ENCODE measurements at places on chromosomes 11 and 22. TPM values are rescaled to one million over a fixed set of nuclear protein-coding genes. Genes with fewer than 3 reads are reported as not detected.

DNA sequence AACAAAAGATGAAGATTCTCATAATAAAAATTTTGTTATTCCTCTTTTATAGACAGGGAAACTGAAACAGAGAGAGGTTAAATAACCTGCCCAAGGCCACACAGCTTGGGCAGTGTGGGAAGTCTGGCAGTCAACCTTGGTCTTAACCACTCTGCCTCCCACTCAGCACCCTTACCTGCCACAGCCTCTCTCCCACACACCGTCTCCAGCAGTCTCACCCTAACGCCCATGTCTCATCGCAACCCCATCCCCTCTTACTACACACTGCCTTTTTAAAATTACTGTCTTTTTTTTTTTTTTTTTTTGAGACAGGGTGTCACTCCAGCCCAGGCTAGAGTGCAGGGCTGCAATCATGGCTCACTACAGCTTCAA, 25.0 kb downstream of the ARRB1 start:
- DNase-seq: no peak

Gene FEN1
- 22.5 TPM for total RNA-seq

- no peak for DNase-seq
Observed at GRCh38 chr11:82994604-82995230, 77.0 kb downstream of the RAB30 start.

Gene EHF
- 0.23 TPM for total RNA-seq

GRCh38 chr22:29517215-29517908, 36.2 kb downstream of the THOC5 start:
- no peak for DNase-seq

DNA sequence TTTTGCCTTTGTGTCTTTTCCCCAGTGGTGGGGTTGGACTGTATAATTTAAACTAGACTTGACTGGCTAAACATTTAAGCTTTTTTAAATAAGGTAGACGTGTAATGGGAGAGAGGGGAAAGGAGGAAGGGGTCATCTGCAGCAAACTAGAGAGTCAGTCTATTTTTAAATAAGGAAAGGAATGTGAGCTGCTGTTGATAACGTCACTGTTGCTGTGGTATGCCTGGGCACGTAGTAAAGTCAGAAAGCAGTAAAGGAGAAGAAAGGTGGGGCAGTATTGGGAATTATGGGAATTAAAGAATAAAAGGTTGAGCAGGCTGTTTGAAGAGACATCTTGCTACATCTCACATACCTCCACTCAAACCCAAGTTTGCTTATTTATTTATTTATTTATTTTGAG, 80.4 kb upstream of the FSHB start:
- DNase-seq: no peak

GRCh38 chr11:120637131-120637530, 125.6 kb downstream of the GRIK4 start:
- no peak for DNase-seq

- no peak for DNase-seq
Observed at GRCh38 chr11:2612884-2613571, 86.8 kb downstream of the KCNQ1OT1 start.

- DNase-seq: no peak
Observed at GRCh38 chr11:75639762-75640181, 29.1 kb downstream of the MAP6 start.

GRCh38 chr11:115924744-115925567, 420.7 kb upstream of the CADM1 start:
- no peak for DNase-seq

Gene NXPE2
- 0.11 TPM for total RNA-seq

- peak; percentile 65 for DNase-seq
Observed at GRCh38 chr11:117828611-117829368, 4.2 kb upstream of the FXYD2 start.

DNA sequence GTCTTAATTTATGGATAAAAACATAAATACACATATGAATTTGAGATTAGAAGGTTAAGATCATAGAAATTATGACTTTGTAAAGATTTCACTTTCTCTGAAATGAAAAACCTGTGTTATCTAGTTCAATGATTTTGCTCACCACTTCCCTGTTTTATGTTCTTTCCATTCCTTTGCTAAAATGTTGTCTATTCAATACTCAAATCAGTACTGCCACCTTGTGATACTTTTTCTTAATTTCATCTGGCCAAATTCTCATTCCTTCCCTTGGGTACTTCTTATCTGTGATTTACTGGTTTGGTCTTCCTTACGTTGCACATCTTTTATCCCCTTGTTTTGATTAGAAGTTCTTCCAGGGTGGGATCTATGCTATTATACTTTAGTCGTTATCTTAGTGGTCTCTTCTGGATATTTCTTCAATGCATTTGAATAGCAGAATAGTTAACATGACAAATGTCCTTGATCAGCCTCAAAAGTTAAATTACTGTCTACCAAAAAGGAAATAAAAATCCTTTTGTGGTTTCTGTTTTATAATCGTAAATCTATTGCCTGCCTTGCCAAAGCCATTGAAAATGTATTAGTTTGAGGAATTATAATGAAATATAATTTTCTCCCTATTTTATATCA, 197.0 kb downstream of the PGR start:
- no peak for DNase-seq

DNA sequence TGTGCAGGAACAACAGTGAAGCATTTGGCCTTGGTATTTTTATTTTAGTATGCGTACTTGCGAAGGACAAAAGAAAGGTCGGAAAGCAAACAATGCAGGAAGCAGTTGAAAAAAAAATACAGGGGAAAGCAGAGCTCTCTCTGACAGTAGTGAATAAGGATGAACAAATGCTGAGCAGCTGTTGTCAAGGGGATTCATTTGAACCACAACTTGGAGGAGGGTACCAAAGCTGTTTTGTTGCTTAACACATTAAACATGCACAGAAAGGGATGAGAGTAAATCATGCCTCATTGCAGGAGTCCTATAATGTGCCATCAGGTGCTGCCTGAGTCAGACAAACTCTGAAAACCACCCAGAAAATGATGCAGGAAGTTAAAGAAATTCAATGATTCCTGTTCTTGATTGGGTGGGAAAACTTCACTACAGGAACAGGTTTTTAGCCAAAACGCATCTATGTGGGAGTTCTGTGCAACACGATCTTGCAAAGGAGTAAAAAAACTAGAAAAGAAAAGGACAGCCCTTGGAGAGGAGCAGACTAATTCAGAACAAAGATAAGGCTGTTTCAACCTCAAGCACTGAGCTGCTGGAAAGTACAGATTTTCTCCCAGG, 2113.5 kb downstream of the LRRC4C start:
- no peak for DNase-seq

Gene CLDN5
- 0.20 TPM for total RNA-seq

Gene FGF19
- 0.66 TPM for total RNA-seq

DNA sequence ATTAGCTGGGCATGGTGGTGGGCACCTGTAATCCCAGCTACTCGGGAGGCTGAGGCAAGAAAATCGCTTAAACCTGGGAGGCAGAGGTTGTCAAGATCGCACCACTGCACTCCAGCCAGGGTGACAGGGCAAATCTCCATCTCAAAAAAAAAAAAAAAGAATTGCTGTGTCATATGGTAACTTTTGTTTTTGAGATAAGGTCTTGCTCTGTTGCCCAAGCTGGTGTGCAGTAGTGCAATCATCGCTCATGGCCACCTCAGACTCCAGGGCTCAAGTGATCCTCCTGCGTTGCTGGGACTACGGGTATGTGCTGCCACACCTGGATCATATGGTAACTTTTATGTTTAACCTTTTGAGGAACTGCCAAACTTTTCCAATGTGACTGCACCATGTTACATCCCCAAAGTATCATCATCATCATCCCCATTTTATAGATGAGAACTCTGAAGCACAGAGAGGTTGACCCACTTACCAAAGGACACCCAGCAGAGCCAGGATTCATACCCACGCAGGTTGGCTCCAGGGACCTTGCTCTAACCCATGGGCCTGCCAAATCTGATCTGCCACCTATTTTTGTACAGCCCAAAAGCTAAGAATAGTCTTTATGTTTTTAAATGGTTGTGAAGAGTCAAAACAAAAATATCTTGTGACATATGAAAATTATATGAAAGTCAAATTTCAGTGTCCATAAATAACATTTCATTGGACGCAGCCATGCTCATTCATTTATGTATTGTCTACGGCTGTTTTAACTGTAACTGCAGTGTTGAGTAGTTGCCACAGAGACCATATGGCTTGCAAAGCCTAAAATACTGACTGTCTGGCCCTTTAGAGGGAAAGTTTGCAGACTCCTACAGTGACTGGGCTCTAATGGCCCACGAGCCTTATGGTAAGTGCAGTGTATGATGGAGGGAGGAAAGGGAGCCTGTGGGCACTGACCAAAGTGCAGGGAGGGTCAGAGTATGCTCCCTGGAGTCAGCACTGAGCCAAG, 45.3 kb downstream of the GDPD5 start:
- no peak for DNase-seq

DNA sequence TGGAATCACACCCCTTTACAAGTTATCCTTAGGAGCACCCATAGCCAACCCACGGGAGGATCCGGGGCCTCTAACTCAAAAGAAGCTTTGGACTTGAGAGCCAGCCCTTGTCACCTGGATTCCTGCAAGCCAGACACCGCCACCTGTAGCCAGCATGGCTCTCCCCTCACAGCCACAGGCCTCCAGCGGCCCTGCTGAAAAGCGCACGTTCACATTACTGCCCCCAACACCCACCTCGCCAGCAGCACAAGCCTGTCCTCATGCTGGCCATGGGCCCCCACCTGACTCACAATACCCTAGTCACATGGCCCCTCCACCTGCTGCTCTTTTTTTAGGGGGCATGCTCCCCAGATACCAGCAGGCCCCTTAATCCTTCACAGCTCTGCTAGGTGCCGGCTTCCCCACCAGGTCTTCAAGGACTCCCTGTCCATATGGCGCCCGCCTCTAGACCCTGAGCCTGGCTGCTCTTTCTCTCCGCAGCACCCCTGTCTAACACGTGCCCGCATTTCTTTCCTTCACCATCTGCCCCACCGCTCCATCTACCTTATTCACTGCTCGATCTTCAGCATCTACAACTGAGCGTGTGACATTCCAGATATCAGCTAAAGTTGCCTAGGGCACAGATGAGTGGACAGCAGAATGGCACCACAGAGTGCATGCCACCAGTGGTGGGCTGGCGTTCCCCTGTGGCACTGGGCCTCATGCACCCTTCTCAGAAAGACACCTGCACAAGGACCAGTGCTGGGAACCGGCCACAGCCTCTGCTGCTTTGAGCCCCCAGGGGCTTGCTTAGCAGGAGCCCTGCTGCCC, 6.6 kb downstream of the CARS1 start:
- DNase-seq: no peak

GRCh38 chr22:22770280-22770871, 117.2 kb upstream of the IGLL5 start:
- peak; percentile 95 for DNase-seq

DNA sequence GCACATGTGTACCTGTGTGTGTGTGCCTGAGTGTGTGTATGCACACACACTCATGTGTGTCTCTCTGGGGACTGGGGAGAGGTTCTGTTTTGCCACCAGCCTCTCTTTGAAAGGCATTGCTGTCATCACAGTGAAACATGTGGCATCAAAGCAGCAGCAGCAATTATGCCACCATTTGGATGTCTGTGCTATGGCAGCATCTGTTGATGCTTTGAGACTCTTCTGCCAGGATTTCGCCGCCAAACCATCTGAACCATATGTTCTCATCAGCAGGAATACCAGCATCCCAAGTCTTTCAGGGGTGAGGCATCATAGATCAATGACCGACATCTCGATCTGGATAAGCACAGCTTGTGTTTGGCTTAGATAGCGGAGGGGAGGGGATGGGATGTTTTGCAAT, 168.6 kb downstream of the FAT3 start:
- no peak for DNase-seq

DNA sequence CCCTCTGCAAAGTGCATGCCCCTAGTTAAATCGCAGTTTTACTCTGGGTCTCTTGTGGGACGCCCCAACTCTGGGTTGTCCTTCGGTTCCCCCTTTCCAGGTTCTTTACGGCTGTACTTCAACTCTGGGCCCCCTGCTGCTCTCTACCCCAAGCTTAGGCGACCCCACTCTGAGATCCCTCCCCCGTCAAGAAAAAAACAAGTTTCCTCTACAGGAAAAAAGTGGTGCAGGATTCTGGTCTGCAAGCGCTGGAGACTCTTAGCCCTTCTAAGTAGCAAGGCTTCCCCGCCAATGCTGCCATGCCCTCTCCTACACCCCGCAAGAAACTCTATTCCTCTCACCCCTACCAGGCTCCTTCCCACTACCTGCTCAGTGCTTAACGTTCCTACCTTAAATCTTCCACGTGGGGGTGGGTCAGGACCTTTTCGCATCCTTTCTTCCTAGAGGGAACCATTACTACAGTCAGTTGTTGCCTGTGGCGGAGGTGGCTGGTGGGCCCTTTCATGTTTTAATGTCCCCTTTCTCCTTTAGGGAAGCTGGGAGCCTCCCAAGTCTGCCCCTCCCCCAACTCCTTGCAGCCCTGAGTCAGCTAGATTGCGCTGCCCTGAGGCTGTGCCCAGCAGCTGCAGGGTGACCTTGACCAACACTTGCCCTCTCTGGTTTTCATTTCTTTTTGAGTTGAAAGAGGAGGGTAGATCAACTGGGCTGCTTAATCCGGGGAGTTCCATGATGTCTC, 1.4 kb downstream of the NEFH start:
- DNase-seq: peak; percentile 87

GRCh38 chr11:94781837-94782236, 13.7 kb downstream of the AMOTL1 start:
- DNase-seq: no peak

Gene DSCAML1
- total RNA-seq: 5.7 TPM

Gene PLA2G6
- 54.0 TPM for total RNA-seq

Gene MIOX
- not detected for total RNA-seq

- DNase-seq: peak; percentile 25
Observed at GRCh38 chr22:49550141-49550430, 277.6 kb downstream of the BRD1 start.

- DNase-seq: peak; percentile 6
Observed at GRCh38 chr11:20088397-20089225, 71.7 kb downstream of the DBX1 start.

- no peak for DNase-seq
Observed at GRCh38 chr11:46426233-46426991, 34.8 kb upstream of the CHRM4 start.

- no peak for DNase-seq
Observed at GRCh38 chr11:67356387-67356863, 3.1 kb upstream of the POLD4 start.

Gene NOX4
- 3.8 TPM for total RNA-seq

Gene TRPM5
- total RNA-seq: not detected

Data from endodermal cell (in vitro differentiated cells).